ENCODE measurements at places on chromosomes 11 and 22.
A peak's percentile ranks its signal among the peaks of the same experiment; 100 is the strongest.

- DNase-seq, result no peak
Observed at GRCh38 chr11:1747753-1748635, 2.4 kb downstream of the IFITM10 start.

DNA sequence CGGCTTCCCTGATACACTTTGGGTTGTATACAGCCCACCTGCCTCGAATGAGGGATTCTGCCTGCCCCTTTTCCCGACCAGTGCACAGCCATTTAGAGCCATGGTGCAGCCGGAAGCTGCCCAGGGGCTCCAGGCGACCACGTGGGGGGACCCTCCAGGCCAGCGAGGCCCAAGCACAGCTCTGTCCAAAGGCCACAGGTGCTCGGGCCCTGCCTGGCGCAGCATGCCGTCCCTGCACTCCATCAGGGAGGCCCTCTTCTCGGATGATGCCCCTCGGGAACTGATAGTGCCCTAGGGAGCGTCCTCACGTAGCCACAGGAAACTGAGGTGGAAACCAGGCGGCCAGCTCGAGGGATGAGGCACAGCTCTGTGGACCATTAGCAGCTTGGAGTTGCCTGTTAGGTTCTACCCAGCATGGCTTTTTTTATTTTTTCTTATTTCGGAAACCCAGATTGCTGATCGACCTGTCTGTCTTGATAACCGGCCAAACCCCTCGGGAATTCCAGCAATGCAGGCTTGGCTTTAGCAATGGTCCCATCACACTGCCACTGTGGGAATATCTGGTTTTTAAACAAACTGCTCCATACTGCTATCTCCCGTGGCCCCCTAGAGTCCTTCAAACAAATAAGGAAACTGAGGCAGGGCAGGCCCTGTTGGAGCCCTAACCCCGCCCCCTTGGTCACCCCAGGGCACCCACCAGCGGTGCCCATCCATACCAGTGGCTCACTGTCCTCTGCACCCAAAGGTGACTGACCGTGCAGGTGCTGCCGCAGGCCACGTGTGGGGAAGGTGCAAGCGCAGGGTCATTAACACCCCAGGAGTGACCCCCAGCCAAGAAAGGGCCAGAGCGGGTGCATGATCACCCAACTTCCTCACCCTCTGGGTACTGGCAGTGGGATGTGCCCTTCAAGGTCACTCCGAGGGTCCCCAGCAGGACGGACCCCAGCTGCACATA lies 8.0 kb downstream of the ANO1 start:
- no peak for DNase-seq

GRCh38 chr22:36546092-36546804 lies 17.3 kb upstream of the EIF3D start:
- peak; percentile 65 for DNase-seq

DNA sequence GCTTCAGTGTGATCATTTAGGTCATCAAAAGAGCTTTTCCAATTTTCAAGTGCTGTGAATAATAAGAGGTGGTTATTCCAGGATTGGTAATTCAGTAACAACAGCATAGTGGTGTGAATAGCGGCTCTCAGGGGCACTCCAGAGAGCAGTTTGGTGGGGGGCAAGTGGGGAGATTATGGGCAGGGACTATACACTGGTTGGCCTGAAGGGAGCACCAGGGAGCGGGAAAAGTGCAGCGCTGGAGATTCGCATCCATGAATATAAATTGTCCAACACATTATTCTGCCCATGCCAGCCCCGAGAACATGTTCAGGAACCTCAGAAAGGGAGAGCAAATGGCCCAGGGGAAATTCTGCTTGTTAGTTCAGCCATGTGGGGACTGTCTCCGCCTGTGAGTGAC lies 37.9 kb downstream of the OR6Q1 start:
- no peak for DNase-seq

GRCh38 chr22:22927196-22927887 lies 39.7 kb downstream of the IGLL5 start:
- DNase-seq, result no peak

DNA sequence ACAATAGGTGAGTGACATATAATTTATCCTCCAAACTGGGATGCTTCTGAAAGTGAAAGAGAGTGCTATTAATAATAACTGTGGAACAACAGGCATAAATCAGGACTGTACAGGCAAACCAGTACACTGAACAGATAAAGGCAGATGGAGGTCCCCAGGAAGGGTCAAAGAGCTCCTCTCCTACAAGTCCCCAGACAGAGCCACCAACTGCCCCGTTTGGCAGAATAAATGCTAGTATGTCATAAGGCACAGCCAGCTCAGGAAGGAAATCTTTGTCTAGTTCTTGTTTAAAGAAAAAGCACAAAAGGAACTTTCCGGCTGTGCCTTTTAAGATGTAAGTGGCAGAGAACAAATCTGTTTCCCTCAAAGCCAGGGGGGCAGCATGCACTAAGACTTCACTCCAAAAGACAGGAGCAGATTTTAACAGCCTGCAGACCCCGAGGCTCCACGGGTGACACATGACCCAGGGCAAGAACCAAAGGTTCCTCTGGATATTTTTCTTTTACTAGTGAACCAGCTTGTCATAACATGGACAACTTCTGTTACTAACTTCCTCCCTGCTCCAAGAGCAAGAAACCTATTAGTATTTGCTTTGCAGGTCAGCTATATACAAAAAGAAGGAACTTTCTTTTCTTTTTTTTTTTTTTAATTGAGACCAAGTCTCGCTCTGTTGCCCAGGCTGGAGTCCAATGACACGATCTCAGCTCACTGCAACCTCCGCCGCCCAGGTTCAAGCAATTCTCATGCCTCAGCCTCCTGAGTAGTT lies 50.2 kb downstream of the MYH9 start:
- no peak for DNase-seq

- no peak for DNase-seq
Observed at GRCh38 chr22:49810363-49811019, 17.2 kb downstream of the BRD1 start.

DNA sequence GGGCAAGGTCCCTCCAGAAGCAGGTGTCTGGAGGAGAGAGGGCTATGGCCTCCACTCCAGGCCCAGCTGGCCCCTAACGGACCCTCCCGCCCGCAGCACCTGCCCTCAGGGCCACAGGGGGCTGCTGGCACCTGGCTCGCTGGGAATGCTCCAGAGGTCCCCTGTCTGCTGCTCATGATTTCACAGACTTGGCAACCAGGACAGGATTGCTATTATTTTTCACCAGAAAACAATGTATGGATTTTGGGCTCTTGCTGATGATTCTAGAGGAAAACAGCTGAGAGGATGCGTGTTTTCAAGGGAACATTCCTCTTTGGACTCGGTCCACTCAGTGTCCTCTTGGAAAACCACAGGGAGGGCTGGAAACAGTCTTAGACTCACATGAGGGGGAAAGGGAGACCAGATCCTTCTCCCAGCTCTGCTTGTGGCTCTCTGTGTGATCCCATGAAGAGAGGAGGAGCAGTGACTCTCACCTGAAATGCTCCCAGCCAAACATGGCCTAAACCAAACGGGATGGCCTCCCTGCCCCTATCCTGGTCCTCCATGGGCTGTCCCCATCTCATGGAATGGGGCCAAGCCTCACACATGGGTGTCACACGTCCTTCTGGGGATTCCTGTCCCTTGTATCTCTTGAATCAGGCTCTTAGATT lies 15.8 kb downstream of the MYEOV start:
- peak; percentile 71 for DNase-seq

GRCh38 chr11:106186630-106187029 lies 109.2 kb downstream of the AASDHPPT start:
- no peak for DNase-seq

GRCh38 chr11:78041843-78042440 lies 18.9 kb upstream of the KCTD14 start:
- DNase-seq, result no peak
